ENCODE measurements at places on chromosomes 6 and 20.

DNA sequence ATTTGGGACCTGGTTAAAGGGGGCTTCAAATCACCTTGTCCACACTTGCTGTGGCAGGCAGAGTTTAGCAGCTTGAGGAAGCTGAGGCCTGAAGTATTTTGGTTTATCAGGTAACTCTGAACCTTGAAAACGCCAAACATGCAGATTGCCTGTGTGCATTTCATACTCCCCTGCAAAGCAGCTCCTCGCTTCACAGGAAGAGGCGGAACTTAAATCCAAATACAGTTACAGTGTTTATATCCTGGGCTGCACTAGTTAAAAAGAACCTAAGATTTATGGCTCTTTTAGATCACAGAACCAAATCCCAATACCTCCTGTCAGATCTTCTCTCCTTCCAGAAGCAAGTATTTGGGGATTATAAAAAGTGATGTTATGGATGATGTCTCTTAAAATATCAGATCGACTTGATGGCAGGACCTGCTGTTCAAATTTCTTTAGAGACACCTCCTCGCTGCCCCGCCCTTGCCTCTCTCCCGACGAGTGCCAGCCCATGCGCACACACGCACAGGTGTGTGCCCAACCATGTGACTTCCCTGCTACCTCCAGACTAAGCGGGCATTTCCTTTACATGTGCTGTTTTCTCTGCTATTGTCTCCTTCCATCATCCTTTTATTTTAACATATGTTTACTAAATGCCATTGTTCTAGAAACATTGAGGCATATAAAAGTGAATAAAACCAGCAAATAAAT is 224.6 kb upstream of the FOXQ1 start:
- no peak for DNase-seq

GRCh38 chr6:137352859-137353258 is 133.7 kb upstream of the IFNGR1 start:
- peak; percentile 37 for DNase-seq

- DNase-seq: no peak
These were observed 74.0 kb upstream of the MYL9 start for GRCh38 chr20:36467076-36467999.

DNA sequence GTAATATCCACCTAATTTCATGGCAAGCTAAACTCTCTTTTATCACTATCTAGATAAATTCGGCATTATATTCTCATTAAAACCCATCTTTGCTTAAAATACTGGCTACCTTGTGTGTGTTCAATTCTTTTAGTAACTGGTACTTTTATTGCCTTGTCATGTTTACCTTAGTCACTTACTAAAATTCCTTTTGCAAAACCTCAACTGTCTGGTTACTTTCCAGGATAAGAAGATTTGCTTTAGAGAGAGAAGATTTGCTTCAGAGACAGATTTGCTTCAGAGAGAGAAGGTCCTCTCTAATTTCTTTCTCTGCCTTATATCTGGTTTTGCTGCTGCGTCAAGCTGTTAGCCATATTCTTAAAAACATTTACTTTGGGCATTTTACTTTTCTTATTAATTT is 151.5 kb upstream of the MLIP start:
- DNase-seq: no peak

GRCh38 chr6:130931683-130932082 is 104.5 kb downstream of the SMLR1 start:
- DNase-seq: no peak

DNA sequence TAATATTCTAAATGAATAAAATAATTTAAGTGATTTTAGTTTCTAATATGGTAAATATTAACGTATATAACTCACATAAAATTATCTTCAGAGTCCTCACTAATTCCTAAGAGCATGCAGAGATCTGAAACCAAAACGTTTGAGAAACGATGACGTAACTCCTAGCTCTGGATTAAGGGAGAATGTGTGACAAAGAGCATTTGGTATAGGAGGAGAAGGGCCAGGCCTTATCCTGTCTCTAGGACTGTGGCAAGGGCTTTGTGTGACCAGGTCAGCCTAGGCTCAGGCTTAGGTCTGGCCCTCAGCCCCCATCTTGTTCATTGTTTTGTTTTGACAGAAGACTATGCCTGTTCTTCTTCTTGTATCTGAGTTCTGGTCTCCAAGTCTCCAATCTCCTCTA is 19.2 kb upstream of the POLR1H start:
- DNase-seq: peak; percentile 8

DNA sequence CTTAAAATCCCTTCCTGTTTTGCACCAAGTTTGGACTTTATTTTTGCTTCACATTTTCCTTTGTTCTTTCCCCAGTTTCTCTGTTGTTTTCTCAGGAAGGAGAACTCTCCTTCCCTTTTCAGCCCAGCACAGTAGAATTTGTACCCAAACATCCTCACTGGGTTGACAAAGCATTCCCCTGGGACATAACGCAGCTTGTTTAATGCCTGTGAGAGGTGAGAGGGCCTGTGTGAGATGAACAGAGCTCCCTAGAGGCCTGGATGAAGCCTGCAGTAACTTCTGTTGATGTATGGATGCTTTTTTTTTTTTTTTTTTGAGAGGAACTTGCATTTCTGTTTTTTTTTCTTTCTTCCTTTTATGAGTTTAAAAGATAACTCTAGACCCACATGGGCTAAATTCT is 104.9 kb upstream of the SLC22A23 start:
- DNase-seq: peak; percentile 55

DNA sequence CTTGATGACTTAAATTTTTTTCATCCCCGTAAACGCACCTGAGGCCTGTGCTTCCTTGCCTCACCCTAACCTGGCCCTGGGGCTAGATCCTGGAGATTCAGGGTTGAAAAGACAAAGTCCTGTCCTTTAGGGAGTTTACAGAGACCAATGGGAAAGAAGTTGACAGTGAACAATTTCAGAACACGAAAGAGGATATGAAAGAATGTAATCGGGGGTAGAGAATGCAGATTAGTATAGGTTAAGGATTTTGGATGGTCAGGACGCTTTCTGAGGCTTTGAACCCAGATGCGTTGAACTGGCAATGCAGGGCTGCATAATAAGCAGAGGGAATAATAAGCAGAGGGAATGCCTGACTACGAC is 1.7 kb upstream of the FBXO5 start:
- no peak for DNase-seq

DNA sequence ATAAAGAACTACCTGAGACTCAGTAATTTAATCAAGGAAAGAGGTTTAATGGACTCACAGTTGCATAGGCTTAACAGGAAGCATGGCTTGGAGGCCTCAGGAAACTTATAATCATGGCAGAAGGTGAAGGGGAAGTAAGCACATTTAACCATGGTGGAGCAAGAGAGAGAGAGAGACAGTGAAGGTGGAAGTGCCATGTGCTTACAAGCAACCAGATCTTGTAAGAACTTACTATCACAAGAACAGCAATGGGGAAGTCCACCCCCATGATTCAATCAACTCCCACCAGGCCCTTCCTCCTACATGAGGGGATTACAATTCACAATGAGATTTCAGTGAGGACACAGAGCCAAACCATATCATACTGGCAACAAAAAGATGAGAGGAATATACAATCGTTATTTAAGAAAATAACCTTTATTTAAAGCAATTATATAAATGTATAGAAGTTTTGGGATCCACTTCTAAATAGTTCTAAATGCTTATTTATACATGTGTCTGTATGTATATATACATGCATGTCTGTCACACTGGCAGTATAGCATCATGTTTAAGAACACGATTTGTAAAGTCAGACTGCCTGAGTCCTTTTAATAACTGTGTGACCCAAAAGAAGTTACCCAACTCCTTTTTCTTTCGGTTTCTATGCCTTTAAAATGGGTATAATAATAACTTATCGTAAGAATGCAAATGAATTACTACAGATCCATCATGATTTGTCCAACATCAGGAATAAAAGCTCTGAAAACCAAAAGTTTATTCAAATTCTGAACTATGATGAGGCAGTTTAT is 255.7 kb upstream of the THEMIS start:
- DNase-seq: no peak

- no peak for DNase-seq
These were observed 16.8 kb upstream of the PRSS16 start for GRCh38 chr6:27230758-27231111.

DNA sequence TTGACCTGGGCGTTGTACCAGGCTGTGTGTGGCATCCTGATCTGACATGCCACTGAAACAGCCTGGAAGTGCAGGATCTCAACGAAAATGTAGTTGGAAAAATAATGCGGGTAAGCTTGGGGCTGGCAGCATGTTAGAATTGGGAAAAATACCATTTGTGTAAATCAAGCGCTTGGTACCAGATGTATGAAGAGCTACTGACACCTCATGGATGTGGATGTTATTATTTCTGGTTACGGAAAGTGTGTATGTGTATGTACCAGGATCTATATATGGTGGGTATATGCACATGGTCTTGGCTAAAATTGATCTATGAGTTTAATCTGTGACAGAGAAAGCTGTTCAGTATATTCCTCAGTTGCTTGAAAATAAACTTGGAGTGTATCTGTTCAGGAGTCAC is 22.7 kb downstream of the HIVEP1 start:
- DNase-seq: no peak

- DNase-seq: no peak
These were observed 47.4 kb downstream of the ADNP start for GRCh38 chr20:50883856-50884255.

- DNase-seq: no peak
These were observed 1.9 kb downstream of the LRFN2 start for GRCh38 chr6:40585223-40585622.

GRCh38 chr6:142839686-142840040 is 105.3 kb downstream of the HIVEP2 start:
- DNase-seq: no peak

GRCh38 chr6:161462148-161462547 is 188.3 kb upstream of the AGPAT4 start:
- DNase-seq: no peak

DNA sequence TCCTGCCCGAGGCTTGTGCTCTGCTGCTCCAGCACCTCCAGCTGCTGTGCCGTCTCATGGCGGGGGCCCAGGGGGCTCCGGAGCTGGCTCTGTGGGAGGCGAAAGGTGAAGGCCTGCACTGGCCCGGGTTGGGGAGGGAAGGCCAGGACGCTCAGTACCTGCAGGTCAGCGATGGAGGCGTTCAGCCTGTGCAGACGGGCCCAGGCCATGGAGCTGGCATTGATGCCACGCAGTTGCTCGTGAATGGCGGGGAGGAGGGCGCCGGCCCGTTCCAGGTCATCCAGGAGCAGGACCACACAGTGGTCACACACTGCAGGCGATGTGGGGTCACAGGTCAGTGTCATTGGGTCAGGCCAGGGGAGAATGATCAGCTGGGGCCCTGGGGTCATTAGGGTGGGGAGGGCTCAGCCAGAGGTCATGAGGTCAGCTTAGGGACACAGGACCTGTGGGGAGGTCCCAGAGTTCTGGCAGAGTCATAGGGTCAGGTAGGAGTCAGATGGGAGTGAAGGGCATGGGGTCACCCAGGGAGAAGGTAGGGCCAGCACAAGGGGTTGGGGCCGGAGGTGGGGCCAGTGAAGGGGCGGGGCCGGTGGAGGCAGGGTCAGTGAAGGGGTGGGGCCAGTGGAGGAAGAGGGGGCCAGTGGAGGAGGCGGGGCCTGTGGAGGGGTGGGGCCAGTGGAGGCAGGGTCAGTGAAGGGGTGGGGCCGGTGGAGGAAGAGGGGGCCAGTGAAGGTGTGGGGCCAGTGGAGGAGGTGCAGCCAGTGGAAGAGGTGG is 18.0 kb downstream of the ADRM1 start:
- DNase-seq: no peak

DNA sequence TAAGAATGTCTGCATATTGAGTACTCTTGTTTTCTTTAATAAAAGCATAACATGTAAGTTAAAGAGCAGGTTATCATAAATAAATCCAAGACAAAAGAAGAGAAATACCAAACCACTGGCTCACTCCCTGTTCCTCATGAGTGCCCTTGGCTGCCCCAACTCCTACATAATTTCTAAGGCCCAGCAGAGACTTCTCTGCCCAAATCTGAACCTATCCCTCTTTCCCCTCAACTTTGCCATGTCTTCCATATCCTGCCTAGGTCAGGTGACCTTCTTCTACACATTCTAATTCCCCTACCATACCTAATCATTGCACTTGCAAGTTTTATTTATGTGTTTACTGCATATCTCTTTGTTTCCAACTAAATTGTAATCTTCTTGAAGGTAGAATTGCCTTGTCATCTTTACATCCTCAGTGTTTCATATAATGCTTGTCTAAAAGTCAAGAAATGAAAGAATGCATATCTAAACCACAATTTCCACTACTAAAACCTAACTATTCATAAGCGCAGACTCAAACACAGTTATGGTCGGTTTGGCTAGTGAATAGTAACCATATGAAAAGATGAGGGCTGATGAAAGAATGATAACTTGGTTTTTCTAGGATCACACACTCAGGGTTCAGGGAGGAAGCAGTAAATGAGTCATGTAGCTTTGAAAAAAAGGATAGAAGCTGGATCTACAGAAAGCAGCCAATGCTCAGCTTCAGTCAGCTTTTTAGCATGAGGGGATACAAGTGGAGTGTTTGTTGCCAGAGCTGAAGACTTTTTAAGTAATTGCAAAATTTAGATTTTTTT is 53.3 kb upstream of the EYA4 start:
- DNase-seq: no peak

GRCh38 chr20:46970937-46971630 is 76.4 kb downstream of the EYA2 start:
- DNase-seq: peak; percentile 14

- no peak for DNase-seq
These were observed 184.6 kb downstream of the QKI start for GRCh38 chr6:163599136-163599535.

DNA sequence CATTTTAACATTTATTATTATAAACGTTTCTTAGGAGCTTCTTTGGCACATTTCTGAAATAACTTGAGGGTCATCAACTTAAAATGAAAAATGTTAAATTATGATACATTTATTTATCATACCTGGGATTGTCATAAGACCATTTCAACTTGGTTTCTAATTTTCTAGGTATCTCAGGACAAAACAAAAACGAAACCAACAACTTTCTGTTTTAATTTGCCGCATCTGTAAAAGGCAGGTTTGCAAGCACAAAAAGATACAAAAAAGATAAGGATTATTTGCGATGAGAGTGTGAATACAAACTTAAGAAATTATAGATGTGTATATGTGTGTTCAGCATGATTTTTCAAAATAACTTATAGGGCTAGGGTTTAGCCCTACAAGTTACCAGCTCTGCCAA is 395.0 kb upstream of the RUNX2 start:
- no peak for DNase-seq

- no peak for DNase-seq
These were observed 12.2 kb downstream of the PRDM13 start for GRCh38 chr6:99618649-99619408.

DNA sequence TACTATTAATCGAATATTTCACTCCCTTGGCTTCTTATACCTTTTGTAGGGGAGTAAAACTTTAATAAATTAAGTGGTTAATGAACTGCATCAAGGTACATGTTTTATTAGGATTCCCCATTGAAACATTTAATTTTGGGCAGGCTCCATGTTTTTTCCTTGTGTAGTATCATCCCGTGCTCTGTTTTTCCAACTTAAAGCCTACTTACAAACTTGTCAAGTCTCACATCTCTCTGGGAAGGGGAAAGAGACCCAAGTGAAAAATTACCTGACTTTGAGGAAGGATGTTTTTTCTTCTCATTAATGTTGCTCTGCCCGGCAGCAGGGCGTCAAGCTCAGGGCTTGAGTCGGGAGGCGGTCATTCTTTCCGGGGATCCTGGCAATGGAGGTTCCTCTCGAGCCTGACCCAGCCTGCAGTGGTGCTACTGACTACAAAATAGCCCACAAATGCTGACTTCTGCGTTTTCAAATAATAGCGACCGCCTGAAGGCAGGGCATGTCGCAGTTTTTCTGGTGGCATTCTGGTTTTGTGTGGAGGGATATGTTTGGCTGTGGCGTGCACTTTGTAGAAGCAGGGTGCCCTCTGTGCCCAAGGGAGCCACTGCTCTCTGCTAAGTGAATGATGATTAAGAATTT is 2.4 kb downstream of the DSP start:
- no peak for DNase-seq
